Esophagus mucosa (tissue), 1 donor: ENCODE measurements at places on chromosomes 1 and 21. TPM values are rescaled to one million over a fixed set of nuclear protein-coding genes. Genes with fewer than 3 reads are reported as not detected.

- ATAC-seq, result no peak
Observed at GRCh38 chr1:84653130-84653677, 37.1 kb downstream of the SSX2IP start.

GRCh38 chr1:76170084-76170483 lies 95.5 kb downstream of the ST6GALNAC3 start:
- ATAC-seq, result no peak

DNA sequence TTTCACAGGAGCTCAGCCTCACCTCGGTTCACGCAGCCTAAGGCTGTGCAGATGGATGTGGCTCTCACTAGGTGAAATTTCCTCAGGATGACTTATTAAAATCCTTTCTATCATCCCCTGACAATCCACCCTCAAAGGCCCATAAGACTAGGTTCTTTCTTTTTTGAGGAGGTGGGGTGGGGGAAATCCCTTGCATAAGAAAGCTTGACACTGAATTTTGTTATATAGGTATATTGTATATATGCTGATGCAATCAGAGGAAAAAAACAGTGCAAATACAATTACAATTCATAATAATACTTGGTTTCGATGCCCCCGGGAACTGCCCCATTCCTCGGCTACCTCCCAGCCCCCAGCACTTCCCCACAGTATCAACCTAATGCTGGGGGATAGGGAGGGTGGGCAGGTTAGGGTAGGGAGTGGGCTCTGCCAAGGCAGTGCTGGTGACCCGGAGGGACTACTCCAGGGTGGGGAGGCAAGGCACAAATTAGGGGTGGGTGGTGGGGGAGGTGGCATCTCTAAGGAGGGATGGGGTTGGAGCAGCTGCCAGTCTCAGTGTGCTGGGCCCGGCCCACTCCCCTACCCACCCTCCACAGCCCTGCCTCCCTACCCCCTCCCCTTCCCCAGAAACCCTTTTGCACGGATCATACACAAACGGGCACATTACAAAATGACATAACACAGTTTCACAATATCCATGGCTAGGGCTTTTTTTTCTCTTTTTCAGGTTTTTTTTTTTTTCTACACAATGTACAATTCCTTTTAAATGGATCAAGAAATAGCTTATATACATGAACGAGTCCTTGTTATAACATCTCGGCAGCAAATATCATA lies 30.9 kb downstream of the SLC27A3 start:
- ATAC-seq, result no peak

GRCh38 chr1:67717876-67718275 lies 32.9 kb downstream of the GADD45A start:
- ATAC-seq, result peak; percentile 71

- no peak for ATAC-seq
Observed at GRCh38 chr1:113965703-113966412, 13.4 kb upstream of the OLFML3 start.

DNA sequence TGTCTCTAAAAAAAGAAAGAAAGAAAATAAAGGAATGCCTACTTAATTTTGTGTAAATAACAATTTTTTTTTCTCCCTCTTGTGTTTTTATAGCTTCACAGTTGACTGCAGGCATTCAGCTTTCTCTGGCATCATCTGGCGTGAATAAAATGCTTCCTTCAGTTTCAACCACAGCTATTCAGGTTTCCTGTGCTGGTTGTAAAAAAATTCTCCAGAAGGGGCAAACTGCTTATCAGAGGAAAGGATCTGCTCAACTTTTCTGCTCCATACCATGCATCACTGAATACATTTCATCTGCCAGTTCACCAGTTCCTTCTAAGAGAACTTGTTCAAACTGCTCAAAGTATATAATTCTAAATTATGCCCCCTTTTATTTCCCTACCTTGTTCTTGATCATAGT lies 18.0 kb downstream of the ZMYM1 start:
- no peak for ATAC-seq

GRCh38 chr1:208868554-208868953 lies 624.4 kb upstream of the PLXNA2 start:
- no peak for ATAC-seq

The PLXNA2 gene
- total RNA-seq, result 47.5 TPM

- no peak for ATAC-seq
Observed at GRCh38 chr1:200226268-200226968, 183.4 kb downstream of the ZNF281 start.

GRCh38 chr1:39102537-39103327 lies 76.6 kb downstream of the NDUFS5 start:
- peak; percentile 37 for ATAC-seq

- no peak for ATAC-seq
Observed at GRCh38 chr1:197521118-197521739, 253.2 kb downstream of the CRB1 start.

- no peak for ATAC-seq
Observed at GRCh38 chr1:56135069-56135863, 444.1 kb downstream of the PLPP3 start.
